Stimulated activated CD4-positive, alpha-beta T cell treated with anti-CD3 and anti-CD28 coated beads, TNF-alpha, amount 100 ng/mL, for 1 hour (primary cell): ENCODE measurements at places on chromosomes 6 and 20.

DNA sequence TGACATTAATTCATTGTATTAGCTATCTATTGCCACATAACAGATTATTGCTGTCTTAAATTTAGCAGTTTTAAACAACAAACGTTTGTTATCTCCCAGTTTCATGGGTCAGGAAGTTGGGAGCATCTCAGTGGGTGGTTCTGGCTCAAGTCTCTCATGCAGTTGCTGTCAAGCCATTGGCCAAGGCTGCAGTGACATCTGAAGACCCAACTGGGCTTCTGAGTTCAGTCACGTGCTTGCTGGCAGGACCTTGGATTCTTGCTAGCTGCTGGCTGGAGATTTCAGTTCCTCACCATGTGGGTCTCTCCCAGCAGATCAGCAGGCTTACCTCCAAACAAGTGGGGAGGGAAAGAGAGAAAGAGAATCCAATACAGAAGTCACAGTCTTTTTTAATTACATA, 152.6 kb upstream of the EXOC2 start:
- no peak for DNase-seq

GRCh38 chr20:12790859-12791258, 217.9 kb upstream of the SPTLC3 start:
- no peak for DNase-seq

DNA sequence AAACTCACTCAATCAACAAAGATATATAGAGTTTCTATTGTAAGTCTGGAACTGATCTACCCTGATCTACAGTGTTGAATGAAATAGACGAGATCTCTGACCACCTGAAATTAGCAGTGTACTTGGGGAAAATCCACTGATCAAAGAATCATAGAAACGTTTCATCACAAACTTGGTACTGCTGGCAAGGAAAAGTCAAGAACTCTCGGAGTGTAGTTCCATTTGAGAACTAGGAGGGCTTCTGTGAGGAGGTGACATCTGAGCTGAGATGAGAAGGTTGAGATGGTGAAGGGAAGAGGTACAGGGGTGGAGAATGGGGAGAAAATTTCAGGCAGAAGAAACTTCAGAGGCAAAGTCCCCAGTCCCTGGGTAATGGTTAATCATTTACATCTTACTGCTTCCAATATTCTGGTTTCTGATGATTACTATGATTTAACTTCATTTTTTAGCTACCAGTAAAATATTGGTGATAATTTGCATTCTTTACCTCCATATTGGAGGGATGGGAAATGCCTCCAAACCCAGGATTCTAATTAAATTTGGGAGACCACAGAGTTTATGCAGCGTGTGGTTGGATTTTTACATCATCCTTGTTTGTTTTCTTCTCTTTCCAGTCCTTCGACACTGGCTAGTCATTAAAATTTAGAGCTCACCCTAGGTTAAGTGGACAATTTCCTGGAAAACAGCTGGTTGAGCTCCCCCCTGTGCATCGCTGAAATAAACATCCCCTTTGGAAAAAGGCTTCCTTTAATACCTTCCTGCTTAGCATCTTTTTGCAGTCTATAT, 191.9 kb downstream of the BCAS1 start:
- no peak for DNase-seq

DNA sequence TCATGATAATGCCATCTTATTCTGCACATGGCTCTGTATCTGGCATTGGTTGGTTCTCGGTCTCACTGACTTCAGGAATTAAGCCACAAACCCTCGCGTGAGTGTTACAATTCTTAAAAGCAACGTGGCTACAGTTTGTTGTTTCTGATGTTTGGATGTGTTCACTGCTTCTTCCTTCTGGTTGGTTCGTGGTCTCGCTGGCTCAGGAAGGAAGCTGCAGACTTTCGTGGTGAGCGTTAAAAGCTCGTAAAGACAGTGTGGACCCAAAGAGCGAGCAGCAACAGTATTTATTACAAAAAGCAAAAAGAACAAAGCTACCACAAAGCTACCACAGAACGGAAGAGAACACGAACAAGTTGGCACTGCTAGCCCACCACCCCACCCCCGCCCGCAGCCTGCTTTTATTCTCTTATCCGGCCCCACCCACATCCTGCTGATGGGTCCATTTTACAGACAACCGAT, 51.1 kb downstream of the MYLIP start:
- no peak for DNase-seq

- DNase-seq: no peak
These were observed 815 bp downstream of the SPATA2 start for GRCh38 chr20:49914310-49915117.

GRCh38 chr6:2733736-2734480, 16.8 kb downstream of the MYLK4 start:
- no peak for DNase-seq

GRCh38 chr20:32780749-32781655, 18.8 kb downstream of the DNMT3B start:
- no peak for DNase-seq

GRCh38 chr6:79755967-79756366, 124.8 kb downstream of the SH3BGRL2 start:
- no peak for DNase-seq

DNA sequence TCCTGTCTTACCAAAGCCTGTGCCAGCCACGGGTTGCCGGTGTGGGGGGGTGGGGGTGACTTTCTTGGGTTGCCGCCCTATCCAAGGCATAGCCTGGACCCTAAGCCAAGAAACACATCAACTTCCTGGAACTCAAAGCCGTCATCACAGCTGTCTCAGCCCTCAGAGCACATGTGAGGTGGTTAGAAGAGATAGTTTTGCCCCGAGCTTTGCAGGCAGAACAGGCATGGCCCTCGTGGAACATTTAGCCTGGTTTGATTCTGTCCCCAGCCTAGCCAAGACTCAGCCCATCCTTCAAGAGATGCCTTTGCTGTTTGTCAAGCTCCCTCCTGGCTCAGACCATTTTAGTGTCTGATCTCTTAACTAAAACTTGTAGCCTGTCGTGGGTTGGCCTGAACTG, 64.9 kb downstream of the RREB1 start:
- DNase-seq: no peak

DNA sequence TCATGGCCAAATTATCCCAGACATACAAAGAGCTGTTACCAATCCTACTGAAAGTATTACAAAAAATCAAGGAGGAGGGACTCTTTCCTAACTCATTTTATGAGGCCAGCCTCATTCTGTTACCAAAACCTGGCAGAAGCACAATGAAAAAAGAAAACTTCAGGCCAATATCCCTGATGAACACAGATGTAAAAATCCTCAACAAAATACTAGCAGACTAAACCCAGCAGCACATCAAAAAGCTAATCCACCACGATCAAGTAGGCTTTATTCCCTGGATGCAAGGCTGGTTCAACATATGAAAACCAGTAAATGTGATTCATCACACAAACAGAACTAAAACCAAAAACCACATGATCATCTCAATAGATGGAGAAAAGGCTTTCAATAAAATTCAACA, 109.2 kb downstream of the C6orf118 start:
- DNase-seq: no peak

DNA sequence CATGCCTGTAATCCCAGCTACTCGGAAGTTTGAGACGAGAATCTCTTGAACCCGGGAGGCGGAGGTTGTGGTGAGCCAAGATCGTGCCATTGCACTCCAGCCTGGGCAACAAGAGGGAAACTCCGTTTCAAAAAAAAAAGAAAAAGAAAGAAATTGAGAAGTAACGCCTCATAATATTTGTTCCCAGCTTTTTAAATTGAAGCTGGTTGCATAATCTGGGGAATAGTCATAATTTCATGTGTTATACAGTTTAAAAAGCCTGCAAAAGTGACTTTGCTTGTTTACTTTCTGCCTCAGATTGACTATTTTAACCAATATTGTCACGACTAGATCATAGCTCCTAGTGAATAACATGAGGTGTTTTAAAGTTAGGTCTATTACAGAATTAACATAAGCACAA, 7.2 kb downstream of the FAM217B start:
- no peak for DNase-seq

DNA sequence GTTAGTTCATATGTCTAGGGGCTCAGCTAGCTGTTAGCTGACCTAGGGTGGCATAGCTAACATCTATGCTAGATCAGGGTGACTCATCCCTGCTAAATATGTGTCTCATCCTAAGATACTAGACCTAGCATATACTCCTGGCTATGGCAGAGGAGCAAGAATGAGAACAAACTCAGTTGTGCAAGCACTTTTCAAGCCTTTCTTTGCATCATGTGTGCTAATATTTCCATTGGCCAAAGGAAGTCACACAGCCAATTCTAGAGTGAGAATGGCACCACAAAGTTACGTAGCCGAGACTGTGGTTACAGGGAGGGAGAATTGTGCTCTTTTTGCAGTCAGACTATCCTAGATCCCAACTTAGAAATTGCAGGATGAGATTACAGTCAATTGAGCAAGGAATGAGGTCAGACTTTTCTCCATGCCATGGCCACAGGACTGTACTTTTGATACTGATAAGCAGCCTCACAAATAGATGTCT, 78.7 kb downstream of the PLCB4 start:
- no peak for DNase-seq

DNA sequence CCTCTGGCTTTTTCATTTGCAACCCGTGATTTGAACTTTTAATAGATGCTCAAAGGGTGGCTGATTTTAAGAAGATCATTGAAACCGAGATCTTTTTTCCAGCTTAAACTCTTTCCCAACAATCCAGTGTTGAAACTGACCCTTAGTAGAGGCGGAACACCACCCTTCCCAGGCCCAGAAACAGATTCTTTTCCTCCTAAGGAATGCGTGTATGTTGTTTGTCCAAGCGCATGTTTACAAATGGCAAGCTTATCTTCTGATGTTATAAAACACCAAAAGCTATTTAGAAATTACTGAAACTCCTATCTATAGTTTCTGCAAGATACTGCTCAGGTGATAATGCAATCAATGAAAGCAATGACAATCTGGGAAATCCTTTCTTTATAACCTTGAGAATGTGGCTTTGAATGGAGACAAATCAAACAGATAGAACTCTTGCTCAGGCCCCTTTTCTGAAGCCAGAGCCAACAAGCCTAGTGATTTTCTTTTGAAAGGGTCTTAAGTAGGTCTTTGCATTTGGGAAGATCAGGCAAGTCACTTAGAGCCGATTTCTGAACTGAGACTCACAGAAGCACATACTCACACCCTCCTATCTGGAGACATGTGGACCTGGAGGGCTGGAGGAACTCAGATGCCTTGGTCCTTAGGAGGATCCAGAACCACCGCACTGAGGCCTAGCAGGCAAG, 9.1 kb downstream of the BANF2 start:
- no peak for DNase-seq

DNA sequence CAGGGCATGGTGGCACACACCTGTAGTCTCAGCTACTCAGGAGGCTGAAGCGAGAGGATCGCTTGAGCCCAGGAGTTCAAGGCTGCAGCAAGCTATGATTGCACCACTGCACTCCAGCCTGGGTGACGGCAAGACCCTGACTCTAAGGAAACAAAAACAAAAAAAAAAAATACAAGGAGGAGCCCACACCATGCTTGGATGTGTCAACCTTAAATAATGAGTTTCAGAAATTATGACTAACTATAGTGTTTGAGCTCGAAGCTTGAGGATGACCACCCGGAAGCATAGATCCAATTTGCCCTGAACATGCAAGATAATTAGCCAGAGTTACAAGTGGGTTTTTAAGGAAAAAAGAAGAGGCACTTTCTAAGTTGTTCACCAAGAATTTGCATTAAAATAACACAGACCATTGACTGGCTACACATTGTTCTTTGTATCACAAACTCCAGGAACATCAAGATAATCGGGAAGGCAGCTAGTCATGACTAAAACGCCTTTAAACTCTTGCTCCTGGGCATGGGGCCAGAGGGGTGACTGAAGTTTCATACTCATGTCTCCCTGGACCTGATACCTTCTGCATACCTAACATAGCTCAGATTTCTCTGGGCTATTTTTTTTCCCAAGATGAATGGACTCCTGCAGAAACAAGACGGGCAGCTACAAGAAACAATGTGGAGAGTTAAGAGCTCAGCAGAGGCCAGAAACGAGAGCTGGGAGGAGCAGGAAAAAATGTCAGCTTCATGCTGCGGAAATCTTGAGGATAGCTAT, 289.6 kb downstream of the PREX1 start:
- DNase-seq: no peak

DNA sequence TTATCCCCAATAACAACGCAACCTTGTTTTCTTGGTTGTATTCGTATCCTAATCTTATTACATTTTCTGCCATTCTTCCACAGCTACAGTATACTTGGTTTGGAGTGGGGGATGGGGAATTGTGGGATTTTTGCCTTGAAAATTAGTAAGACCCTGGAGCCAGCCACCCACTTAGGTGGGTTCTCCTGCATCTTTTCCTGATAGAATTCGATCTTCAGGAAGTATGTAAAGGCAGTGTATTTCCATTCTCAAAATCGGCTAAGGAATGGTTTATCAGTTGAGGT, 1.1 kb downstream of the ITCH start:
- DNase-seq: no peak
